ENCODE measurements at places on chromosomes 5 and 9. TPM values are rescaled to one million over a fixed set of nuclear protein-coding genes. Genes with fewer than 3 reads are reported as not detected.

The KIAA0825 gene
- 4.0 TPM for total RNA-seq

The LRRC19 gene
- not detected for total RNA-seq

The BTNL8 gene
- total RNA-seq: not detected

The PARP8 gene
- 252 TPM for total RNA-seq

The DBH gene
- total RNA-seq: 0.82 TPM

The CARD9 gene
- total RNA-seq: 0.47 TPM

The NSG2 gene
- total RNA-seq: not detected

The IQGAP2 gene
- 68.2 TPM for total RNA-seq

The SARDH gene
- 23.8 TPM for total RNA-seq

The PCDHB4 gene
- not detected for total RNA-seq

The PCDHA12 gene
- not detected for total RNA-seq

The MSX2 gene
- not detected for total RNA-seq

The GABRA6 gene
- not detected for total RNA-seq

The PCDHB9 gene
- 0.26 TPM for total RNA-seq

The CTNND2 gene
- not detected for total RNA-seq

The SOX30 gene
- not detected for total RNA-seq

The ST8SIA4 gene
- total RNA-seq: 30.4 TPM

The PRR16 gene
- not detected for total RNA-seq

The C5orf58 gene
- total RNA-seq: not detected

The SPATA24 gene
- 9.0 TPM for total RNA-seq

The FOXD1 gene
- not detected for total RNA-seq

The OR1Q1 gene
- total RNA-seq: not detected

The SPATA31A3 gene
- not detected for total RNA-seq

The PFN3 gene
- total RNA-seq: not detected

The CER1 gene
- not detected for total RNA-seq

The DDX4 gene
- not detected for total RNA-seq

The CATSPER3 gene
- total RNA-seq: not detected

The TLX3 gene
- not detected for total RNA-seq

The CTSV gene
- not detected for total RNA-seq

The IL4 gene
- not detected for total RNA-seq

The CDX1 gene
- total RNA-seq: 0.23 TPM

The TAF11L14 gene
- total RNA-seq: not detected
